ENCODE measurements at places on chromosomes 7 and 10. TPM values are rescaled to one million over a fixed set of nuclear protein-coding genes. Genes with fewer than 3 reads are reported as not detected.

The ALOX5 gene
- 4.1 TPM for polyA plus RNA-seq

- no peak for DNase-seq
Observed at GRCh38 chr10:50552771-50553535, 70.8 kb downstream of the SGMS1 start.

- DNase-seq: no peak
Observed at GRCh38 chr7:37095122-37095521, 353.5 kb downstream of the ELMO1 start.

DNA sequence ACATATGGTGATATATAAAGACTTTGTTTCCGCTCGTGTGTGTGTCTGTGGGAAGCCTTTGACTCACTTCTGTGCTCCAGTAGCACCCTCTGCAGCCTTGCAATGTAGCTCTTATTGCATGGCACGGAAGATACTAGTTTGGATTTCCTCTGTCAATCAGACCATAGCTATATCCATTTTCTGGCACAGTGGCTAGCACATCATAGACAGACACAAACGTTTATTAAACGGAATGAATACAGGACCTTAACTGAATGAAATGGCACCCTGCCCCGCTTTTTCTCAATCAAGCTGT lies 124.0 kb upstream of the PTPN20 start:
- DNase-seq: no peak

DNA sequence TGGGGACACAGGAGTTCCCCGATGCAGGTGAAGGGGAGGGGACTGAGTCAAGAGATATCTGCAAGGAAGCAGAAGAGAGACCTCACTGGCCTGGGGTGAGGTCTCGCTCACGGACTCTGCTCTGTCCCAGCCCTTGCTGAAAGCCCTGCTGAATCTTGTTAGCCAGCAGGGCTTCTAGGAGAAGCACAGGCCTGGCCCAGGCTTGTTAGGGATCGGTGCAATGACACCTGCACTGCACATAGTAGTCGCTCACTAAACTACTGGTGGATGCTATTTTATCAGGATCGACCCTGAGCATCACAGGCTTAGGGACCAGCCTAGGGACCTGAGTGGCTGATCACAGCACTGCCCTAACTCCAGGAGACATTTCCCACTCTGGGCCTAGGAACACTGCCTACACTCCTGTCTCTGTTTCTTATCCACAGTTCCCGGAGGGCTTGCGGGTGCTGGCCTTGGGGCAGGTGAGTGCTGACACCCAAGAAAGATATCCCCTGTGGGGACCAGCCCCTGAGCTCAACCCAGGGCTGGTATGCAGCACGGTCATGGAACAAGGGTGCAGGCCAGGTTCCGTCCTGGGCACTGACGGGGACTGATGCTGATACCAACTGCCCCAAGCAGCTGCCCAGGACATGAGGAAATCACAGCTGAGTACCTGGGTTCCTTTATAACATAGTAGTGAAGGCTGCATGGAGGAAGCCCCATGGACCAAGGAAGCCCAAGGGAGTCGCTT lies 13.0 kb downstream of the ELN start:
- DNase-seq: no peak

All from renal cortex interstitium (tissue), 15 donors.